ENCODE measurements at places on chromosomes 6 and 20. TPM values are rescaled to one million over a fixed set of nuclear protein-coding genes. Genes with fewer than 3 reads are reported as not detected.
A peak's percentile ranks its signal among the peaks of the same experiment; 100 is the strongest.

HLA-DQA1 gene
- total RNA-seq = 0.29 TPM

SNAI1 gene
- 1.8 TPM for total RNA-seq

- no peaks in the 10 kb centered on the region for H3K4me1 ChIP-seq
- DNase-seq = no peak
- H3K36me3 ChIP-seq = no peaks in the 10 kb centered on the region
- H3K27me3 ChIP-seq = no peaks in the 10 kb centered on the region
Measured at GRCh38 chr6:56977192-56977591, 22.3 kb downstream of the BEND6 start.

GRCh38 chr6:166952567-166953486, 3.5 kb downstream of the RNASET2 start:
- H3K27me3 ChIP-seq = no peaks in the 10 kb centered on the region
- H3K36me3 ChIP-seq = no peaks in the 10 kb centered on the region
- peak; percentile 42 for DNase-seq
- H3K27ac ChIP-seq = no peak overlapping the region

DNA sequence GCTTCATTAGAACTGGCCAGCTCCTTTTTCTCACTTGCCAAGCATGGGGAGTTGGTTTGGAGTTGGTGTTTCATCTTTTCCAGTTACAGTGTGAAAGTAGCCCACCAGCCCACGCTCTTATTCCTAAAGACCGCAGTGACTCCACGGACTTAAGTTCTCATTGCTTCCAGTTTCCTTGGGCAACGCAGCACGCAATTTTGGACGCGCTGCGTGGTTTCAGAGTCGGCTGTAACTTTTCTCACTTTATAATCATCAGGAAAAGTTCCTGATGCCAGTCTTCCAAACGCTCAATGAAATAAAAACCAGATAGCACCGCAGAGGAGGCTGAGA, 381 bp upstream of the PEX7 start:
- H3K36me3 ChIP-seq = peaks cover 7% of the 10 kb centered on the region
- peak overlapping the region; percentile 78 for H3K27ac ChIP-seq
- DNase-seq = no peak
- peak overlapping the region; percentile 83 for H3K4me3 ChIP-seq

DNA sequence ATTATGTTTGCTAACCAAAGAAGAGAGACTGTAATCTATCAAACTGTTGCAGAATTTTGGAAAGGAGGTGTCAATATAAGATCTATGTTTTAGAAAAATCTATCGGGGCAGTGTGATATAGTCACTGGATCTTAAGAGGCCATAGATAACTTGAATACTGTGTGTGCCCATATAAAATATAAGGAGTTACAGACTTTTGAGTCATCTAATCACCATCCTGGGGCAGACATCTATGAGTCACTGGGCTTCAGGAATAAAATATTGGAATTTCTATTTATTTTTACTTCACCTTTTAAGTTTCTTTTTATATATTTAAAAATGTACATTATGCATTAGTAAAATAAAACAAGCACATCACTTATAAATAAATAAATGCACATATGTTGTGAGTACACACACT, 509.3 kb upstream of the MAN1A1 start:
- H3K4me3 ChIP-seq = no peak overlapping the region
- H3K27me3 ChIP-seq = no peaks in the 10 kb centered on the region
- no peaks in the 10 kb centered on the region for H3K36me3 ChIP-seq
- H3K27ac ChIP-seq = no peak overlapping the region
- DNase-seq = no peak

GRCh38 chr20:59985164-59985563, 26.9 kb downstream of the CDH26 start:
- H3K27ac ChIP-seq = no peak overlapping the region
- H3K4me1 ChIP-seq = no peaks in the 10 kb centered on the region
- H3K27me3 ChIP-seq = no peaks in the 10 kb centered on the region
- no peaks in the 10 kb centered on the region for H3K36me3 ChIP-seq
- H3K4me3 ChIP-seq = no peak overlapping the region
- DNase-seq = no peak

EYA4 gene
- 35.5 TPM for total RNA-seq

PRKN gene
- total RNA-seq = 2.9 TPM

DNA sequence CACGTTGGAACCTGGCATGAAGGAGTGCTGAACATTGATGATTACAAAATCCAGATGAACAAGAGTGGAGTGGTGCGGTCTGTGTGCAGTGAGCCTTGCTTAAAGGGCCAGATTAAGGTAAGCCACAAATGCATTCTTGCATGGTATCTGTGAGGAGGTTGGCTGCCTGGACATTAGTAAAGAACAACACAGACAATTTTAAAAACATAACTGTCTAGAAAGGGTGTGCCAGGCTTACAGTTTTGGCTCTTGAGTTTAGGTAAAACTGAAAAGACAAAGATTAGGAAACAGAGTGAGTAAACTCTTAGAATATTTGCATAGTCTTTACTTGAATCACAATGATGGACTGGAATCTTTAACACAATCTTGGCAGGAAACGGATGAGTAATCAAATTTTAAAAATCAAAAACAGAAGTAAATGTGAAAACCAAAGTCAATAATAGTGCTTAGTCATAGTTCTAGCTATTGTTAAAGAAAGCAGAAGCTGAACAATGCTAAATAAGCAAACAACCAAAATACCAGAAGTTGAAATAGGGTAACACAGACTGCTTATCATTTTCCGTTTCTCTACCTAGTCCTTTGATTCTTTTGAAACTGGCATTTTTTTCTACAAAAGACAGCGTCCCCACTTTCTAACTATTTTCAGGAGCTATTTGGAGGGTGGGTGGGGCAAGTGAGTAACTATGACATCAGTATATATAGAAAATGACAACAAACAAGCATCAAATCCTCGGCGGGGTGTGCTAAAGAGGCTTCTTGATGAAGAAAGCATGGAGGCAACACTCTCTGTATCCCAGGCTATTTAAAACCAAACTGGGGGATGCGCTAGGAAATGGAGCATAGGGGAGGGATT, 185.8 kb upstream of the RAB32 start:
- peaks cover 39% of the 10 kb centered on the region for H3K4me1 ChIP-seq
- peak; percentile 71 for DNase-seq
- H3K4me3 ChIP-seq = peak overlapping the region; percentile 56
- no peaks in the 10 kb centered on the region for H3K36me3 ChIP-seq
- peak overlapping the region; percentile 97 for H3K27ac ChIP-seq

FAM83B gene
- total RNA-seq = under 0.01 TPM

DNA sequence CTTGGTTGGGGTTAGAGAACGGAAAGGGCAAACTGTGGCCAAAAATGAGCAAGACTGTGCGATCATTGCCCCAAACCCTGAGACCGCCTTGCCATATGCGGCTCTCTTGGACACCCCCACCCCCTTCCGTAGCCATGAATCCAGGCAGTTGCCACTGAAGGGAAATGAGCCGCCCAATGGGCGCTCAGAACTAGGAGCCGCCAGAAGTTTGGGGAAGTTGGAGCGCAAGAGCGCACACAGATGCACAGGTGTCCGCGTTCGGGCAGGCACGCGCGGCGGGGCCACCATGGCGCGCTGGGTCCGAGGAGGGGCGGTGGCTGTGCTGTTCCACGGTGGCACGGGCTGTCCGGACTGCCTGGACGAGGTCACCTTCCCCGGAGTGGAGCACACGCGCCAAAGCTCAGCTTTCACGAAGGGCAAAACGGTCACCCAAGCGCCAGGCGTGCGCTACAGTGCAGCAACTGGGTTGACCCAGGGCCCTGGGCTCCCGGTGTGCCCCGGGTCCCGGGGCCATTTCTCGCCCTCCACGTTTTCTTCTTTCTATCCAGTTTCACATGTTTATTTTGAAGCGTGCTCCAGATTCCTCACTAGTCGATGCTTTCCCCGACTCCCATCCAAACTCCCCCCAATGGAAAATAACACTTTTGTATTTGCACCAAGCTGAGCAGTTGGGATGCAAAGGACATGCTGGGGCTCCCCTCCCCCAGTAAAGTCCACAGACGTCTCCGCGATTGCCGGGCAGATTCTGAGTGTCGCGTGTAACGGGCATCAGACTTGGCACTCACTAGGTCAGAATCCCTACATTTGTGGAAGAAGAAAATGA, 906 bp upstream of the PDE10A start:
- DNase-seq = peak; percentile 88
- no peaks in the 10 kb centered on the region for H3K36me3 ChIP-seq
- H3K27me3 ChIP-seq = peaks cover 62% of the 10 kb centered on the region
- H3K4me1 ChIP-seq = no peaks in the 10 kb centered on the region
- peak overlapping the region; percentile 64 for H3K4me3 ChIP-seq

CD109 gene
- 93.4 TPM for total RNA-seq

All from osteoblast (primary cell).